Stimulated activated CD4-positive, alpha-beta T cell treated with anti-CD3 and anti-CD28 coated beads, TNF-alpha, amount 100 ng/mL, for 4 hours (primary cell): ENCODE measurements at places on chromosomes 13 and 19.
A peak's percentile ranks its signal among the peaks of the same experiment; 100 is the strongest.

GRCh38 chr13:50222569-50223332 lies 207.5 kb downstream of the KCNRG start:
- DNase-seq, result no peak

DNA sequence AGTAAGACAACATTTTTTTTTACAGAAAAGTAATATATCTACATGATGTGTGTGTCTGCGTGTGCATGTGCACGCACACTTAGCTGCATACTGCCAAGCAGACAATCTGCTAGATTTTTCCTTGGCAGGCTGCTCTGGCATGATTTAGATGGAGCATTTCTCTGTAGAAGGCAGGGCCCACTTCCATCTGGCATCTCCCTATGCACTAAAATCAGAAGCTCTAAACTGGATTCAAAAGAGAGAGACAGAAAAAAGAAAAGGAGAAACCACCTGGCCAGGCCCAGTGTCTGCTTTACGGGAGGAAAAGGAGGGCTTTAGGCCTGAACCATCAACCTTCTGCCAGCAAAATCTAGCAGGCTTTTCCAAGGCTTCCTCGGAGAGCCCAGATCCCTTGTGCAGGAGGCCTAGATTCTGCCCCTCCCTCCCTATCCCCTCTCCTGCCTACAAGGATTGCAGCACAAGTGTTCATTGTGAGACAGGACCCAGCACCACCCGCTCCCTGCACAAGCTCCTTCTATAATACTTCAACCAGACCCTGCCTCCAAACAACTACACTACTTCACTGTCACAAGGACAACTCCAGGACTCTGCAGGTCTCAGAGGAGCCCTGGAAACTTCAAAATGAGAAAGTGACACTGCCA lies 99.3 kb downstream of the DOCK9 start:
- DNase-seq, result no peak

- no peak for DNase-seq
These were observed 413.0 kb downstream of the TSHZ3 start for GRCh38 chr19:30936276-30936675.

DNA sequence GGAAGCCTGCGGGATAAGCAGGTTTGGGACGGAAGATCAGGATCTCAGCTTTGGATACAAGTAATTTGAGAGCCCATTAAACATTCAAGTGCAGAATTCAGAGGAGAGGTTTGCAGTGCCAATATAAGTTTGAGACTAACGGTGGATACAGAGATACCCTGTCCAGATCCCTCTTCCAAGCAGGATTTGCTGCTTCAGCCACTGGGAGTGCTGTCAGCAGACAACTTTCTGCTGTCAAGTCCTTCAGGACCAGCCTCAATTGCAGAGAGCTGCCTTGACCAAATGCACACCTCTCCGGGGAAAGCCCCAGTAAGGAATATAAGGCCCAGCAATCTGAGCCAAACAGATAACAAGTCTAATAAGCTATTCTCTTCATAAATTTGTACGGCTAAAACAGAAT lies 46.1 kb upstream of the ZNF780A start:
- no peak for DNase-seq

DNA sequence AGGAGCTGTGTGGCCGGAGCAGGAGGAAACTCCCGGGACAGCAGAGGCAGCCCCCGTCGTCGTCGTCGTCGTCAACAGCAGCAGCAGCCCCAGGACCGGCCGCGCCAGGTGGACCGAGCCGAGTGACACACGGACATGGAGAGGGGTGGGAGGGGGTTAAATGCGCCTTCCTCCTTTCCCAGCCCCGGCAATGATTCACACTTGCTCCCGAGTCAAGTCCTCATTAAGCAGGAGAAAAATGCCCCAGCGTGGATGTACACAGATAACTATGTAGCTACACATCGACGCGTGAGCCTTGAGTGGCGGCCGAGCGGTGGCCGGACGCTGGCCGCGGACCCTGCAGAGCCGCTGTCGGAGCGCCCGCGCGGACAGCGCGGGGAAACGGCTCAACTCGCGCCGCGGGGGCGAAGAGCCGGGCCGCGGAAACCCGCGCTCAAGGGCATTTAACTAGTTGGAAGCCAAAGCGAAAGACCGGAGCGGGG lies 645 bp downstream of the UBL3 start:
- DNase-seq, result peak; percentile 8

DNA sequence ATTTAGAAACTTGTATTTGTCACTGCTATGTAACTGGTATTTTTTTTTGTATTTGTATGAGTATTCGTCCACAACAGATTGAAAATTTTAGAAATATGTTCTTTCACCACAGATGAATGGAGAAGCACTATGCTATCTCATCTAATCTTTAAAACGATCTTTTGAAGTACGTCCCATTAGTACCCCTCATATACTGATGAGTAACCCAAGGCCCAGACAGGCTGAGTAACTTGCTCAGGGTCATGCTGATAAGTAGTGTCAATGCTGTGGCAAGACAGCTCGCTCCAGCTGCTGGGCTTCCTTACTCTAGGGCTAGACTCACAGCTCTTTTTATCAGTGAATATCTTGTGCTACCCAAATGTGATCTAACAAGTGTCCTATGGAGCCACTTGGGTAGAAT lies 154.2 kb downstream of the SUCLA2 start:
- no peak for DNase-seq

DNA sequence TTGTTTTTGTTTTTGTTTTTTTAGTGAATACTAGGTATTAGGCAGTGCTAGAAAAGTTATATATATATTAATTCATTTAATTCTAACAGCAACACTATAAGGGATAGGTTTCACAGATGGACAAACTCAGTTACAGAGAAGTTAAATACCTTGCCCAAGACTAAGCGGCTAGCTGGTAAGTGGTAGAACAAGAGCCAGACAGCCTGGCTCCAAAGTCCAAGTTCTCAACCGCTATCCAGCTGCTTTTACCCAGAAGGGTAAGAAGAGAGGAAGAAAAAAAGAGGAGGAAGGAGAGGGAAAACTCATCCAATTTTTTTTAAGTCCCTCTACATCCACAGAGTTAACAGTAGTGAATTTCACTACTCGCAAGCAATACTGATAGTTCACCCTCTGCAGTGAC lies 217.0 kb downstream of the SPRY2 start:
- no peak for DNase-seq
